Astrocyte of the spinal cord (primary cell): ENCODE measurements at places on chromosomes 5 and 9.

- no peak for DNase-seq
Measured at GRCh38 chr5:14812166-14812565, 59.4 kb downstream of the ANKH start.

DNA sequence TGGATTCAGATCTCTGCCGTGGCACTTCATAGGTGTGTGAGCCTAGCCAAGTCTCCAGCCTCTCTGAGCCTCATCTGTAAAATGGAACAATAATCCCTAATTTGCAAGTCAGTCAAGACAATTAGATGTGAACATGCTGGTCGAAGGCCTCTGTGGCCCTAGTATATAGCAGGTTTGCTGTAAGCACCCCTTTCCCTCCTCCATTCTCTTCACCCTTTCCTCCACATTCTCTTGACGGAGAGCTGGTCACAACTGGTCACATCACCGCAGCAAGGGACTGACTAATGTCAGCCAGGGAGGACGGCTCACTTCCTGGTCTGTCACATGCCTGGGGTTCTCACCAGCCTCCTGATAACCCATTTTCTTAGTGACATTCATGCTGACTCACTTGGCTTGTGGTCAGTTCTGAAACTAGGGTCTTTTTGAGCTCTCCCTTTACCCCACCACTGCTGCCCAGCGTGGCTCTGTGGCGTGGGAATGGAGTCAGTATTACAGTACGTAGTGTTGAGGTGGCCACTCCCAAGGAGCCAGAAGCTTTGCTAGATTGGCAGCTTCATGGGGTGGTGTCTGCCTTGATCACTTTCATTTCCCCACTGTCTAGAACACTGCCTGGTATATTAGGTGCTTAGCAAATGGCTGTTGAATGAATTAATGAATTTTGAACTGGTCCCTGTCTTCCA, 47.8 kb downstream of the ERGIC1 start:
- DNase-seq, result peak; percentile 72

DNA sequence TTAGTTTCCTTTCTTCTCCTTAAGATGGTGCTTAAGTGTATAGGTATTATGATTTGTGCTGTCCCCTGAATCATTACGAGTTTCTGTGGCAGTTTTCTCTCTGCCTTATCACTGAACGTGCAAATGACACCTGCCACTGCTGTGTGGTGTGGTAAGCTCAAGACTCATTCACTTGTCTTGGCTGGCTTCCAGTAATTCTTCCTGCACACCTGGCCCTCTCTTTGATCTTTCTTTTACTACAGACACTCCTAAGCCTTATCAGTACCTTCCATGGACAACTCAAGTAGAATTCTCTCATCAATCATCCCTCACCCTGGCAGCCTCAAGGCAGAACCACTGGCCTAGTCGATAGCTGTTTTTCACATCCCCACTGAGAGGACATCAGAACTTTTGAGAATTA, 82.6 kb upstream of the ADAMTS19 start:
- DNase-seq, result no peak

DNA sequence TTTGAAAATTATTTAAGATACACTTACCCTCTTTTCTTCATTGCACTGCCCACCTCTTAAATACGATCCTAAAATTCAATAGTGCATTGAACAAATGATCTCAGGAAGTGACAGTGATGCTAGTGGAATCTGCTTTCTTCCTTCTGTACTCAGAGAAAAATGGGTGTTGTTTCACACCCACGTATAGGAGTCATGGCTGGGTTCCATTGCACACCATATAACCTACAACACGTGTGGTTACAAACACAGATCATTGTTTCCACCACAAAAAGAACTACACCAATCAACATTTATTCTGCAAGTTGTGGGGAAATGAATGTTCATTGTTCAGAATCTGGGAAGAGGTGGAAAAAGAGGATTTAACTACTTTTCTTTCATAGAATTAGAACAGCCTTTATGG, 275.9 kb downstream of the MAN2A1 start:
- DNase-seq, result no peak

GRCh38 chr5:16812911-16813310, 123.2 kb downstream of the MYO10 start:
- DNase-seq, result peak; percentile 78

GRCh38 chr5:113053511-113053995, 77.0 kb downstream of the DCP2 start:
- peak; percentile 26 for DNase-seq

DNA sequence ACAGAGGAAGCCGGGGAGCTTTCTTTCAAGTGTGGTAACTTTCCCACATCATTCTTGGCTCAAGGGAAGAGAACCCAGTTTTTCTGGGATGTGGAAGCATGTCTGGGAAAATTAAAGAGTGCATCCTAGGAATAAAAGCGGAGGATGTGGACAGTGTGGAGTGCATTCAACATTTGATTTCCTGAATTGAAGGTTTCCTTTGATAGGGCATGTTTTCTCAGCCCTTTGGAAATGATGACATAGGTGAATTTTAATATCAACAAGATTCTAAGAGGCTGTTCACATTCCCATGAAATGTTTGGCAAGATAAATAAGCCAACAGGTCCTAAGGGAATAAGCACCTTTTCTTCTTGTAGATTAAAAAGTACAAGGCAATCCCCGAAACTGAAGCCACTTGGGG, 63.6 kb downstream of the ENTREP1 start:
- DNase-seq, result no peak

DNA sequence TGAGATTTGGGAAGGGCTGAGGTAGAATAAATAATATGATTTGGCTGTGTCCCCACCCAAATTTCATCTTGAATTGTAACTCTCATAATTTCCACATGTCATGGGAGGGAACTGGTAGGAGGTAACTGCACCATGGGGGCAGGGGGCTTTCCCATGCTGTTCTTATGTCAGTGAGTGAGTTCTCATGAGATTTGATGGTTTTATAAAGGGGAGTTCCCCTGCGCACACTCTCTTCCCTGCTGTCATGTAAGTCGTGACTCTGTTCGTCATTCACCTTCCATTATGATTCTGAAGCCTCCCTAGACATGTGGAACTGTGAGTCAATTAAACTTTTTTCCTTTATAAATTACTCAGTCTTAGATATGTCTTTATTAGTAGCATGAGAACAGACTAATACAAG, 115.5 kb upstream of the STARD4 start:
- no peak for DNase-seq

DNA sequence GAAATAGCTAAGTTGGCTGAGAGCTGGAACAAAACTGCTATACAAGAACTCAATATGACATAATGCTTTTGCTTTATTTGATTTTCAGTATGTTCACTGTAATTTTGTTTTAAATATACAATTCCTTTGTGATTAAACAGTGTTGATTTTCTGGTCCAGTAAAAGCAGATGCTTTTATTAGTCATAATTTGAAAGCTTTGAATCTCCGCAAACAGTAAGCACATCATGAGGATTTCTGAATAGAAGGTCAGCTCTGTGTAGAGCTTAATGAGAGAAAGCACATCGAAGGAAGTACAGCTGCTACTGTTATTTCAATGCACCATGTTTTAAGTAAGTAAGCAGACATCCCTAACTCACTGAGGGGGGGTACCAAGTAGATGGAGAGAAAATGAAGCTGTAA, 701.3 kb upstream of the ACO1 start:
- DNase-seq, result peak; percentile 5
